Small intestine (tissue), 16 donors: ENCODE measurements at places on chromosomes 12 and 14.
A peak's percentile ranks its signal among the peaks of the same experiment; 100 is the strongest.

GRCh38 chr14:73293782-73294781, 56.8 kb downstream of the PAPLN start:
- no peak for DNase-seq

DNA sequence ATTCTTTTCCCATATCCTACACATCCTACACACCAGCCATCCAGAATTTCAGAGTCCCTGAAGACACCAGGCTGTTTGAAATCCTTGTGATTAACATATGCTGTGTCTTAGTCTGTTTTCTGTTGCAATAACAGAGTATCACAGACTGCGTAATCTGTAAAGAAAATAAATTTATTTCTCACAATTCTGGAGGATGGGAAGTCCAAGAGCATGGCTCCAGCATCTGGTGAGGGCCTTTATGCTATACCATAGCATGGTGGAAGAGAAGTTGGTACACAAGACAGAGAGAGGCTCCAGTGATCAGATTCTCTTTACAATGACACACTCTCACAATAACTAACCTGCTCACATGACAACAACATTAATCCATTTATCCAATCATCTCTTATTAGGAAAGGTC, 4.1 kb downstream of the ART4 start:
- DNase-seq: no peak

DNA sequence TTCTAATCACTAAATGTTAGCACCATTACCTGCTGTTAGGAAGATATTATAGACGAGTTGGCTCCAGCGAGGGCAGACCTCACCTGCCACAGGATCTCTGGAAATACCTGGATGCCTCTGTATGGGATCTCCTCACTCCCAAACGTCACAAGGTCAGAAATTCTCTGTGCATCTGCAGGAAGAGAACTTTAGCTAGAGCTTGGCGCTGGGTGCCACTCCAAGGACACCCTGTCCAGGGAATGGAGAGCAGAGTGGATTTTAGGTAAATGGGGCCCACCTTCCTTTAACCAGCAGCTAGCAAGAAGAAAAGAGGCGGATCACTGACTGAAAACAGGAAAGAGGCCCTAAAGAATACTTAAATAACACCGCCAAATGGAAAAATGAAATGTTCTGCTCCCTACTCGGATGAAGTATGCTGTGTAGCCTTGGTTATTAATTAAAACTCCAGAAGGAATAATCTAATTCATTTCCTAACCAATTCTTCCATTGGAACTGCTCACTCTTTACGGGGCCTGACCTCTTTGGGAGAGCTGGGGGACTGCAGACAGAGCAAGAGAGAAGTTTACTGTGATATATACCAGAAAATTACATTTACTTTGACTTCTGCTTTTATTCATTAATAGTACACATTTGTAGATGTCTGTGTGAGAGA, 4.2 kb upstream of the FOXG1 start:
- DNase-seq: no peak

GRCh38 chr12:18431771-18432170, 170.5 kb downstream of the PIK3C2G start:
- no peak for DNase-seq

GRCh38 chr14:93375673-93376156, 28.7 kb downstream of the COX8C start:
- DNase-seq: no peak

DNA sequence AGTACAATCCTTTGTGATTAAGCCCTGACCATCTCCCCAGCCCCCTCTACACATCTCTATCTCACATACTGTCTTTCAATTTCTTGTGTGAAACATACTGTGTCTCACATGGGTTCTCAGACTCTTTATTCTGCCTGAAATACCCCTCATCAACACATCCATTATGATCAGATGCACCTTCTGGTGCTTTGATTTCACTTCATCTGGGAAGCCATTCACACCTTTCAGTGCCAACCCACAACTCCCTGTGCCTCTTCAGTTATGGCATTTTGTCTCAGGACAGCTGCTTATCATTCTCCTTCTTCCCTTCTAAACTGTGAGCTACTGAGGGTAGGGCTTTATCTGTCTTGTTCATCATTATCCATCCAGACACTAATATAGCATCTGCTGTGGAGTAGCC, 58.8 kb downstream of the CKB start:
- no peak for DNase-seq

GRCh38 chr12:16220120-16220519, 57.4 kb downstream of the SLC15A5 start:
- DNase-seq: no peak

DNA sequence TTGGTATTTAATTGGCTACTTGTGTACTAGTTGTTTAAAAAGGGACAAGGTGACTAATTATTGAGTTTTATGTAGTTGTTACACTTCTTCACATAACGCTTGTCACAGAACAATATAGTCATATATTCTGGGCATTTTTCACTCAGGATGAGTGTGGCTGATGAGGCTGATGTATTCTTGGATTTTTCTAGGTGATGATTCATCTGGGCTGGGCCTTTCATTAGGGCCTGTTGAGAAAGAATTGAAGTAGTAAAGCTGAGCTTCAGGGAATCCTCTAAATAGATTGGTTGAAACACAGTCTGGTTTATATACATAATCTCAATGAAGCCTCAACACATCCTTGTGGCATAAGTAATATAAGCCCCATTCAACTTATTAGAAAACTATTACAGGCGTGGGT, 445.7 kb downstream of the DAD1 start:
- DNase-seq: no peak

DNA sequence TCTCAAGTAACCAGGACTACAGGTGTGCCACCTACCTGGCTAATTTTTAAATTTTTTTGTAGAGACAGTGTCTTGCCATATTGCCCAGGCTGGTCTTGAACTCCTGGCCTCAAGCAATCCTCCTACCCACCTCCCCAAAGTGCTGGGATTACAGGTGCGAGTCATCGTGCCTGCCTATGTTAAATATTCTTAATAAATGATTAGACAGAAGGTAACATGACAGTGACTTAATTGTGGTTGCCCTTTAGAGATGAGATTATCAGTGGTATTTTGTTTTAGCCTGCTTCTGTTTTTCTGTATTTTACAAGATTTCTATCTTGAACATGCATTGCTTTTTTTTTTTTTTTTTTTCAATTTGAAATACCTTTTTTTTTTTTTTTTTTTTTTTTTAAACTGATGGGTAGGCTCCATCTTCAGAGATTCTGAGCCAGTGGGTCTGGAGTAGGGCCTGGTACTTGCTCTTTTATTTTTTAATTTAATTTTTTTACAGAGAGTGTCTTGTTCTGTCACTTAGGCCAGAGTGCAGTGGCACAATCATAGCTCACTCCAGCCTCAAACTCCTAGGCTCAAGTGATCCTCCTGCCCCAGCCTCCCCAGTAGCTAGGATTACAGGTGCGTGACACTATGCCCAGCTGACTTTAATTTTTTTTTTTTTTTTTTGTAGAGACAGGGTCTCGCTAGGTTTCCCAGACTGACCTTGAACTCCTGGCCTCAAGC, 88.4 kb downstream of the BORCS5 start:
- DNase-seq: no peak

DNA sequence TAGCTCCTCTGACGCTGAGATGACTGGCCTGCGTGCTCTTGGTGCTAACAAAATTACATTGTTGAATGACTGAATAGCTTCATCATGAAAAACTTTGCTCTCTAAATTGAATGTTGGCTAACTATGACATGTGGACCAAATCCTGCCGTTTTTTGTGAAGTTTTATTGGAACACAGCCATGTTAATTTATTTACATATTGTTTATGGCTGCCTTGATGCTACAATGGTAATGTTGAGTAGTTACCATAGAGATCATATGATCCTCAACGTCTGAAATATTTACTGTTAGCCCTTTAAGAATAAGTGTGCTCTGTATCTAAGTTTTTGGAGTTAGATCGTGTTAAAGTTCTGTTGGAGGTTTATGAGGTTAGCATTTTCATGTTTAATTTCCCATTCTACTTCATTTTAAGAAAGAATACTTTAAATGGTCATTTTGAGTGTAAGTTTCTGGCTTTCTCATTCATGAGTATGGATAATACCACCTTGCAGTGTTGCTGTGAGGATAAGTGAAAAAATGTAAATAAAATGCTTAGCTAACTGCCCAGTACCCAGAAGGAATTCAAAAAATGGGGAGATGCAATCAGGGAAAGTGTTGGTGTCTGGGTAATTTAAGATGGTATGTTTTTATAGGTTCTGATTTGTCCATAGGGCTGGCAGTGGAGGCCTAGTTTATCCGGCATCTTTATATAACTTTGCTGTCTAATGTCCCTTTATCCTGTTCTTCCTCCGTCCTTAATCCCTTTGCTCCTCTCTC, 35.3 kb downstream of the NUBPL start:
- DNase-seq: no peak

GRCh38 chr12:49716553-49716952, 9.3 kb upstream of the FMNL3 start:
- DNase-seq: no peak

DNA sequence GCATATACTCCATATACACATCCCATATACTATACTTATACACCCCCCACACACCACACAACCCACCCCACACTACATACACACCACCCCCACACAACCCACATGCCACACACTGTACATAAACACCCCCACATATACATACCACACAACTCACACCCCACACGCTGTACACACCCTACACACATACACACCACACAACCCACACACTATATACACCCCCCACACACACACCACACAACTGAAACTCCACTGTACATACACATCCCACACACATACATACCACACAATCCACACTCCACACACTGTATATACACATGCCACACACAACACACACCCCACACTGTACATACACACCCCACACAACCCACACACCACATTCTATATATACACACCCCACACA, 81.0 kb downstream of the NOC4L start:
- no peak for DNase-seq

DNA sequence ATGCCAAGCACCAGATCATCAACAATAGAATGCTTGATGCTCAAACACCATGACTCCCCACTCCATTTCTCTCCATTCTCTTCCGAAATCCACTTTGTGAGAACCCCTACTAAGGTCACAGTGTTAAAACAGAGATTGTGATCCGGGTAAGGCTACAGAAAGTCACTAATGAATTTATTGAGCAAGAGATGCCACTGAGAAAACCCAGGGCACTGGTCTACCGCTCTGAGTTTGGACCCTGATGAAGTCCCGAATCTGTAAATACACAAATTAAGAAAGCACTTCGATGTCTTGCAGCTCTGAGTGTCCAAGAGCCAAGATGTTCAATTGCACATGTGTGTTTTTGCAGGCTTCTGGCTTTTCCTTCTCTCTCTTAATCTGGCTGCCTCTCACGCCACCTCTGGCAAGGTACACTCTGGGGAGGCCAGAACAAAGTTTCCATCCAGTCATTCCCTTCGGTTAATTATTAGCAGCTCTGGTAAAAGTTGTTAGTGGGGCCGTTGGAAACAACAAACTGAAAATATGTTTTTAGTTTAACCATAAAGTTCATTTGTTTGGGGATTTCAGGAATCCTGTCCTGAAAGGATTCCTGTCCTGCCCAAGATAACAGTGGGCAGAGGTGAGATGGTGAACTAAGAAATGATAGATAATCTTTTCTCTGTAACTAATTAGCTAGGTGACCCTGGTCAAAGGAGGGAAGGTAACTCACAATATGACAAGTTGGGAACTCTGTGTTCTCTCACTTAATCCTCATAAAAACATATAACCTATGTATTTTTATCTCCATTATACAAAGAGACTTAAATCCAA, 75.4 kb downstream of the BTG1 start:
- DNase-seq: peak; percentile 94

DNA sequence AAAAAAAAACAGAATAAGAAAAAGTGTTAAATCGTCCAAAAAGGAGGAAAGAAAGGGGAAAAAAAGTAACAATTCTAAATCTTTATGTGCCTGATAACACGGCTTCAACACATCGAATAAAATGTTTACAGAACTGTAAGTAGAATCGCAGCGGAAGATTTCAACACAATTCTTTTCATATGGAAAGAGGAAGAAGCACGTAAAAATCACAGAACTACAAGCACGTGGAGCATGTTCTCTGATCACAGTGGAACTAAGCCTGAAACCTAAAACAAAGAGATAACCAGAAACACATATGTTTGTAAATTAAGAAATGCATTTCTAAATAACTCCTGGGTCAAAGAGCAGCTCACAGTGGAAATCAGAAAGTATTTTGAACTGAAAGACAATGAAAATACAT, 8.7 kb downstream of the CLEC7A start:
- no peak for DNase-seq

- no peak for DNase-seq
Observed at GRCh38 chr12:103546959-103547358, 40.1 kb upstream of the STAB2 start.

DNA sequence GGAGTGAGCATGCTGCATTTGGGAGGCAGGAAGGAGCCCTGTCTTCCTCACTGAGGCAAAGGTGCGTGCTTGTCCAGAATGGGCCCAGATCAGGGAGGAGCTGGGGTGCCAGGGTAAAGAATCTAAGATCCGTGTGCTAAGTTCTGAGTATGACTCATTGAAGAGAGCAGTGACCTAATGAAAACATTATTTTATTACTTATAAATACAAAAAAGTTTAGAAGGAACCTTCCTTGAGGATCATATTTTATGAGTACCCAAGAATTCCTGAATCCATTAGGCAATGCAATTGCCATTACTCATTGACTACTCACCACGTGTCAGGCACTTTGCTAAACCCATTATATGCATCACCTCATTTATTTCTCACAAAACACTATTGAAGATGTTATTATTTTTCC, 264.7 kb downstream of the EGLN3 start:
- DNase-seq: no peak

GRCh38 chr12:55993230-55993853, 3.7 kb upstream of the SUOX start:
- DNase-seq: peak; percentile 62

GRCh38 chr12:104930388-104931326, 27.4 kb downstream of the SLC41A2 start:
- no peak for DNase-seq

- DNase-seq: peak; percentile 36
Observed at GRCh38 chr14:100549834-100550625, 37.2 kb downstream of the BEGAIN start.

GRCh38 chr14:103737432-103738045, 21.9 kb downstream of the ZFYVE21 start:
- no peak for DNase-seq

DNA sequence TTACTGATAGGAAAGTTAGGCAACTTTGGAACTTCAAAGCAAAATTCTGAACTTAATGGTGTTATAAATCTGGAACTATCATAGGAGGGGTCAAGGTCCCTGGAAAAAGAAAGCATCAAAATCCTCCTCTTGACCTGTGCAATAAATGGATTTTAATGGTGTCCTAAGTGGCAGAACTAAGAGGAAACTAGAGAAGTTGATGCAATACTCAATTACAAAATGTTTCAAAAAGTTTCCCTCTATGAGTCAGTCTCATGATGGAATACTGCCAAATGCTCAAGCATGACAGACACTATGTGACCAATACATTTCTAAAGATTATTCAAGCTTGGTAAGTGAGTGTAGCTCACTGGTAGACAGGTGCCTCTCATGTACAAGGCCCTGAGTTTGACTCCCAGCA, 47.7 kb upstream of the ERGIC2 start:
- DNase-seq: peak; percentile 16
